Posterior vena cava (tissue), 2 donors: ENCODE measurements at places on chromosomes 13 and 19. TPM values are rescaled to one million over a fixed set of nuclear protein-coding genes. Genes with fewer than 3 reads are reported as not detected.

DNA sequence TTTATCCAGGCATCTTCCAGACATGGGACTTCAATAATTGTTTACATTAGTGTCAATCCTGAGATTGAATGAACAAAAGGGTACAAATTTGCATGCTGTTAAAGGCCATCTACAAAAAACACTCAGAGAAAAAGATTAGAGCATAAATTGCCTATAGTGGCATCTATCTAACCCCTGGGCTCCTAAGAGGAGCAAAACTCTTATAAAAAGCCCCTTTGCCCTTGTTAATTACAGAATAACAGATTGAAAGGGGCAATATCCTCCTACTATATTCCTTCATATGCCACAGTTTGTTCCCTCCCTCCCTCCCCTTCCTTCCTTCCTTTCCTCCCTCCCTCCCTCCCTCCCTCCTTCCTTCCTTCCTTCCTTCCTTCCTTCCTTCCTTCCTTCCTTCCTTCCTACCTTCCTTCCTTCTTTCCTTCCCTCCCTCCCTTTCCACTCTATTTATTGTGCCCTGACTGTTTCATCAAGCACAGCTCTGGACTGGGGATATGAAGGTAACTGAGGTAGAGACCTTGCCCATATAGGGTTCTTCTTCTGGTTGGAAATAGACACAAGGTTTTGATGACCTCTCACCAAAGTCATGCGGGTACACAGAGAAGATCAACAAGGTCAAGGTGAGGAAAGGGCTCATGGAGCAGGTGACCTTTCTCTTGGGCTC lies 49.5 kb downstream of the PCDH8 start:
- DNase-seq, result no peak

- DNase-seq, result no peak
Measured at GRCh38 chr13:92609376-92609775, 617.2 kb upstream of the GPC6 start.

GRCh38 chr13:109989686-109990085 lies 203.3 kb upstream of the IRS2 start:
- no peak for DNase-seq

- DNase-seq, result no peak
Measured at GRCh38 chr19:17860331-17860992, 752 bp downstream of the RPL18A start.

- DNase-seq, result no peak
Measured at GRCh38 chr19:16077984-16078758, 1.9 kb downstream of the TPM4 start.

DNA sequence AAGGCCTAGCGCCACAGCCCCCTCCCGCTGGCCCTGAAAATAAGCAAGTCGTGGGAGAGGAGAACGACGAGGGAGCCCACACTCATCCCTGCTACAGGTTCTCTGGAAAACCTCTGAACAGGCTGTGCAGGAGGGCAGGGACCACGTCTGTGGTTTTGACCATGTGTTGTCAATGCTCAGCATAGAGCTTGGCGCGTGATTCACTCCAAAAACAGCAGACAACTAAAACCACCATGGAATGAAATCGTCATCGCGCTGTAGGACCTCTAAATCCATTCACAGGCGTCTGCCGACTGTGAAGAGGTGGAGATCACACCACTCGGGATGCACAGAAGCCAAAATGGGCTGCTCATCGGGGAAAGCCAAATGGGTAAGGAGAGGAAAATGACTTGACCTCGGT lies 121.3 kb downstream of the COL4A1 start:
- DNase-seq, result peak; percentile 49

DNA sequence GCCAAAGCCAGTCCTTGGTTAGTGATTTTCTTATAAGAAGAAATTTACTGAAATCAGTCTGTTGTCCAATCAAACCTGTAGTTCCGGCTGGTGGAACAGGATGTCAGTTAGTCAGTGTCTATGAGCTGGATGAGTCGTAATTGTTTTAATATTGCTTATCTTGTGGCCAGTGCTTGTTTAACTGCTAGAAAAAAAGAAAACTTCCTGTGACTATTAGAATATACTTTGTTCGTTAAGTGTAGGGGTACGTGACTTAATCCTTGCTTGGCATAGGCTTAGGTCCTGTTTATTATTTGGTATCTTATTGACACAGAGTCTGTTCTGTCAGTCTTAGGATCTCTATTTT lies 1484.8 kb upstream of the MIR17HG start:
- DNase-seq, result no peak

DNA sequence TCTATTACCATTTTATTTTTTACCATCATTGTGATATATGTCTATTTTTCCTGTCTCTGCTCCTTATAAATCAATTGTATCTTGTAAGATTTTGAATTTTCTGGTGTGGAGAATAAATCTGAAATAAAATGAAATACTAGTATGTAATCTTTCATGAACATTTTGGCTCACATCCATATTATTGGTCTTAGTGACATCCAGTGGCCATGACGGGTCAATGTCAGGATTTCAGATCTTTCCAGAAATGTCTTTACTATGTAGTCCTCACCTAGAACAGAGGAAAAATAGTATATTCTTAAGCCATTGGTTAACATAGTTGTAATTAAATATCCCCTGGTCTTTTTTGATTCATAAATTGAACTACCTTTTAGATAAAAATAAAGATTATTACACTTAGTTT lies 109.8 kb upstream of the GPC6 start:
- no peak for DNase-seq

GRCh38 chr19:39916851-39917396 lies 17.5 kb downstream of the FCGBP start:
- peak; percentile 53 for DNase-seq

GRCh38 chr13:71659404-71659803 lies 207.6 kb downstream of the DACH1 start:
- no peak for DNase-seq

DNA sequence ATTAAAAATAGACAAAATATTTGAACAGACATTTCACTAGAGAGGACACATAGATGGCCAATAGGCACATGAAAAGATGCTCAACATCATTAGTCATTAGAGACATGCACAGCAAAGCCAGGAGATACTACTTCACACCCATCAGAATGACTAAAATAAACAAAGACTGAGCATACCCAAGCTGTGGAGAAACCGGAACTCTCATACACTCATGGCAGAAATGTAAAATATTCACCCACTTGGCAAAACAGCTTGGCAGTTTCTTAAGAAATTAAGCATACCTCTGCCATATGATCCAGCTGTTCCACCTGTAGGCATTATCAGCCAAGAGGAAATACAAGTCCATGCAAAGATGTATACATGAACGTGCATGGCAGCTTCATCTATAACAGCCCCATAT lies 213.4 kb downstream of the TSHZ3 start:
- DNase-seq, result no peak

DNA sequence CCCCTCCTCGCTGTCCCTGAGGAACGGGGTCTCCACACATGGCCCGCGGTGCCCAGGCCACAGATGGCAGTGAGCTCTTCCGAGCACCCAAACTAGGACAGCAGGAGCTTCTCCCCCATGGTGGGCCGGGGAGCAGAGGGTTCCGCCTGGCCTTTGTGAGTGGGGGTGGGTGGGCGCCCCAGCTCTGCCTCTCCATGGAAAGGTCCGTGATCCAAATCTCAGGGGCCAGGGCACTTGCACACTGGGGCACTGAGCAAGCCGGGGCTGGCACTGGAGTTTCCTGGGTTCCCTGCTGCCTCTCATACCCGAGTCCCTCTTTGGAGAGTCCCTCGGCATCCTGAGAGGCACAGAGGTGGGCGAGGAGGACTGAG lies 2.2 kb upstream of the DIRAS1 start:
- no peak for DNase-seq

DNA sequence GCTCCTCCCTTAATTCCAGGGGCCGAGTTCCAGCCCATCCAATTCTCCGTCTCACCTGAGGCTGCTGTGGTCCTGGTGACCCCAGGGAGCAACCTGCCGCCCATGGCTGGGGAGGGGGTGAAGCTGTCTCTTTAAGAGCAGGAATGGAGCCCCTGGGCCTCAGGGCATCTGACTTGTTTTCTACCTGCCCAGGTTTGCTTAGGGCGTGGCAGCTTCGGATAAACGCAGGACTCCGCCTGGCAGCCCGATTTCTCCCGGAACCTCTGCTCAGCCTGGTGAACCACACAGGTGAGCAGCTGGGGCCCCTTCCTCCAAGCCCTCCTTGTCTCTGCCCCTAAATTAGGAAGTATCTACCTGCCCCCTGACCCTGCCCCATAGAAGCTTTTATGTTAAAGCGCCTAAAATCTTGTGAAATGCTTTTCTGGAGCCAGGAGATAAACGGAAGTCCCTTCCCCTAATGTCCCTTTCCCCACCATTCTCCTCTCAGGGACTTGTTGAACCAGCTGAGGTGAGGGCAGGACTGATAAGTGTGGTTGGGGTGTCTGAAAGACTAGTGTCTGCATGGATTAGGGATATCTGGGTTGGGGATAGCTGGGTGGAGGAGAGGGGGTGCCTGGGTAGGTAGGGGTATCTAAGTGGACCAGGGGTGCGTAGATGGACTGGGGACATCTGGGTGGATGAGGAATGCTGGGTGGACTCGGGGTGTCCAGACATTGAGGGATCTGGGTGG lies 614 bp downstream of the FXYD3 start:
- DNase-seq, result no peak

DNA sequence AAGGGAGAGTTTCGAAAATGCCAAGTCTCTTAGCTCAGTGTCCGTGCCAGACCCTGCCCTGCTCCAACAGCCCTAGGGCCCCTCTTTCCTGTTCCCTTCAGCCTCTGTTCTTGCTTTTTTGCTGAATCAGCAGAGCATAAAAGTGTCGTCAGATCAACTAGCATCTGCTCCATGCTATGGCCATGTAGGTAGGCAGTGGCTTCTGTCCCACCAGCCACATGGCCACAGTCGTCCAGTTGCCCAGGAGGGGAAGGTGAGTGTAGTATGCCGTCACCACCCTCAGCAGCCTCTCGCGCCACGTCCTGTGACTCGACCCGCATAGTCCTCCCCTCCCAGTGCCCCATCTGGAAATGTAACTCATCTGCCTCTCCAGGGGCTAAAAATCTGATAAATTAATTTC lies 50.9 kb upstream of the ATP11A start:
- DNase-seq, result no peak

DNA sequence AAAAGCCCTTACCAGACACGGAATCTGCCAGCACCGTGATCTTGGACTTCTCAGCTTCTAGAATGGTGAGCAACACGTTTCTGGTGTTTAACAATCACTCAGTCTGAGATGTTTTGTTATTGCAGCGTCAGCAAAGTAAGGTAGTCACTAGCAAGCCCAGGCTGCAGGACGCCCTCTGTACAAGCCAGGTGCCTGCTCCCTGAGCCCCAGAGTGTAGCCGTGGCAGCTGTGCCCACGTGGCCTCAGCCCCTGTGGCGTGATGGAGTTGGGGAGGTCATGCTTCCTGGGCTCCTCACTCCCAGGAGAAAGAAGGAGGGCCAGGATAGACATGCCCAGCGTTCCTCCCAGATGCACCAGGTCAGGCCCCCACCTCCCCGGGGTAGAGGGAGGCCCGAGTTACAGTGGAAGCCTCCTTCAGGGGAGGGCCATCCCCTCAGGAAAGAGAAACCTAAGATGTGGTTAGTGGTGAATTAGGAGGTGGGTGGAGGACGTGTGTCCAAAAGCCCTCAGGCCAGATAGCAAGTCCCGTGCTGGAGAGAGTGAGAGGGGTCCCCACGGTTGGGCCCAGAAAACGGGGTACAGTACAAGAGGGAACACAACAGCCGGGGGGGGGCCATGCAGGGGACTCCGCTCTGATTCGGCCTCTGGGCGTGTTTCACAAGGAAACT lies 169.6 kb upstream of the SOX1 start:
- peak; percentile 67 for DNase-seq

GRCh38 chr19:57192077-57192420 lies 749 bp downstream of the ZNF264 start:
- DNase-seq, result no peak

DNA sequence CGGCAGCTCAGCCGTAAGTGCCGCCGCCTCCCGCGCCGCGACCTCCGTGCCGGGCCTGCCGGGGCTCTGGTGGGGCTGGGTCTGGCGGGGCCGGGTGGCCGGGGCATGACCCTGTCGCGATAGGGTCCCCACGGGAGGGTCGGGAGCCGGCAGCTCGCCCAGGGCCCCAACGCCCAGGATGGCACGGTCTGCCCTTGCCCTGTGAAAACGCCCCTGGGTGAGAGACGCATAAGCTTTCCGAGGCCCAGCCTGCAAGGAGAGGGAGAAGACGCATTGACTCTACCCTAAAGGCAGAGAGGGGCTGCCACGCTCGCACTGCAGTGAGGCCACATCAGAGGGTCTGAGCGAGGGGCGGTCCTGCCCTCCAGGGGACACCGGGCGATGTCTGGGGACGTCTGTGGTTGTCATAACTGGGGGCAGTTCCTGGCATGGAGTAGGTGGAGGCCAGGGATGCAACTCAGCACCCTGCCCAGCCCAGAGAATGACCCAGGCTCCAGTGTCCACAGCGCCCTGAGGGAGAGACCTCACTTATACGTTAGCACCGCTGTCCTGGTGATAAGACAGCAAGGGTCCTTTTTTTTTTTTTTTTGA lies 539 bp downstream of the ZNF554 start:
- DNase-seq, result no peak

GRCh38 chr19:14048443-14049153 lies 13.3 kb downstream of the PALM3 start:
- no peak for DNase-seq

GRCh38 chr19:42344336-42344893 lies 19.0 kb downstream of the MEGF8 start:
- no peak for DNase-seq

DNA sequence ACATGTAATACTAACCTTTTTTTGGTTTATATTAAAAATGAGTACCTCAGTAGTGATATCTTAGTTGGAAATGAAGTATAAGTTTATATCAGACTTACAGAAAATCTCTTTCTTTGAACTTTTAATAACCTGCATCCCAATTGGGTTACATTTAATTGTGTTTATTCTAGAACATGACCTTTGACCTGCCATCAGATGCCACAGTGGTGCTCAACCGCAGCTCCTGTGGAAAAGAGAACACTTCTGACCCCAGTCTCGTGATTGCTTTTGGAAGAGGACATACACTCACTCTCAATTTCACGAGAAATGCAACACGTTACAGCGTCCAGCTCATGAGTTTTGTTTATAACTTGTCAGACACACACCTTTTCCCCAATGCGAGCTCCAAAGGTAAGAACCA lies 12.4 kb downstream of the LAMP1 start:
- no peak for DNase-seq

DNA sequence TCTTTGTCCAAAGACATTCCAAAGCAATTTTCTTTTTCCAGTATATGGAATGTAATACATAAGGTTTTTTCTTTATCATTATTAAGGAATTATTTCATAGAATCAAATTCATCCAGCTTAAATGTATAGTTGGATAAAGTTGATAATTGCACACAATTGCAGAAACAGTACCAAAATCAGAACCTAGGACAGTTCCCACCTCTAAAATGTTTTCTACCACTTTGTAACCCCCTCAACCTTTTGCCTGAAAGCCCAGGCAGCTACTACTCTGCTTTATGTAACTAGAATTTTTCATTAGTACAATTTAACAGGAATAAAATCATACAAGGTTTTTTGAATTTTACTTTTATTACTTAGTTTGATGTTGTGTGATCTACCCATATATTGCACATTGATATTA lies 98.0 kb downstream of the PRR20E start:
- no peak for DNase-seq

Gene CEACAM21
- 0.48 TPM for total RNA-seq

Gene IGFL1
- total RNA-seq, result not detected

Gene RNASEH2A
- 4.3 TPM for total RNA-seq

Gene NPAS1
- total RNA-seq, result 0.74 TPM

Gene TGFBR3L
- 1.5 TPM for total RNA-seq

Gene PRR36
- total RNA-seq, result 0.09 TPM

Gene PSG6
- not detected for total RNA-seq

Gene NBEA
- total RNA-seq, result 12.7 TPM

Gene KLK11
- total RNA-seq, result not detected

Gene PDX1
- total RNA-seq, result not detected
